ENCODE measurements at places on chromosomes 13 and 19.

- DNase-seq = no peak
Measured at GRCh38 chr13:80037505-80037888, 303.4 kb downstream of the SPRY2 start.

GRCh38 chr19:2702170-2703076, at the start of gene GNG7:
TSS of gene GNG7 (minus strand) at chr19:2702694. CDS start at chr19:2520688, 182,006 bp downstream.
- peak; percentile 87 for DNase-seq

- DNase-seq = no peak
Measured at GRCh38 chr13:33711436-33711835, 106.5 kb upstream of the RFC3 start.

DNA sequence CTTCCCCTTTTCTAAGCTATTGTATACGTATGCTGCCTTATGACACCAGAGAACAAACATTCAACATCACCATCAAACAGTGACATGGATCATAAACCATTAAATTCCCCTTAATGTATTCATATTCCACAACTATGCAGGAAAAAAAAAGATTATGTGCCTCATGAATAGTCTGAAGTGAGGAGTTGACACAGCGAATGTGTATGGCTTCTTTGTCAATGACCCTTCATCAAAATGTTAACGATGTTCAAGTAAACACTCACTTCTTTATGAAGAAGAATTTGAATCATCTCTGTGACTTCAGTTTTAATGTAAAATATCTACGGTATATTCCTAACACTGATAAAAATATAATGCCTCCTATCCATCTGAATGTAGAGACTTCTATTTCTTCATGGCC, 44.6 kb downstream of the SMAD9 start:
- no peak for DNase-seq

GRCh38 chr19:16233081-16233776, 35.5 kb downstream of the AP1M1 start:
- no peak for DNase-seq

DNA sequence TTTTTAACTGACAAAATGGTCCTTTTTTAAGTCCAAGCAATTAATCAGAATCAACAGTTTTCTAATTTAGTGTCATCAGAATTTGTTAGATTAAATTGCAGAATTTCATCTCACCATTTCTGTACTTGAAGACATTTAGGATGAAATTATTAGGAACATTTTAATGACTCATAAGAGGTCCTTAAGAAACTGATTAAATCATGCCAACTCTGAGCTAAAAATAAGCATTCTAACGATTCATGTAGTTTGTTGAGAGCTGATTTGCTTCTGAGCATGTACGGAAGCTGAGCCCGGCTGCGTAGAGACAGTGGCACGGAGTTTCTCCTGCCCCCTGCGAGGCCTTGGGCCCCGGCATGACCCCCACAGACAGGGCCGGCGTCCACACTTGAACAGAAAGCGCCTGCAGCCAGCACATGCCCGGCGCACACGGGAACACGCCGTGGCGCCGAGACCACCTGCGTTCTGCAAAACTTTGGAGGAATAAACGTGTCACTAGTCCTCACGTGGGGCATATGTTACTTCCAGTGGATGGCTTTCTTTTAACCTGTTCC, 89.7 kb upstream of the MCF2L start:
- no peak for DNase-seq

- DNase-seq = no peak
Measured at GRCh38 chr19:39727070-39727800, 10.6 kb downstream of the CLC start.

DNA sequence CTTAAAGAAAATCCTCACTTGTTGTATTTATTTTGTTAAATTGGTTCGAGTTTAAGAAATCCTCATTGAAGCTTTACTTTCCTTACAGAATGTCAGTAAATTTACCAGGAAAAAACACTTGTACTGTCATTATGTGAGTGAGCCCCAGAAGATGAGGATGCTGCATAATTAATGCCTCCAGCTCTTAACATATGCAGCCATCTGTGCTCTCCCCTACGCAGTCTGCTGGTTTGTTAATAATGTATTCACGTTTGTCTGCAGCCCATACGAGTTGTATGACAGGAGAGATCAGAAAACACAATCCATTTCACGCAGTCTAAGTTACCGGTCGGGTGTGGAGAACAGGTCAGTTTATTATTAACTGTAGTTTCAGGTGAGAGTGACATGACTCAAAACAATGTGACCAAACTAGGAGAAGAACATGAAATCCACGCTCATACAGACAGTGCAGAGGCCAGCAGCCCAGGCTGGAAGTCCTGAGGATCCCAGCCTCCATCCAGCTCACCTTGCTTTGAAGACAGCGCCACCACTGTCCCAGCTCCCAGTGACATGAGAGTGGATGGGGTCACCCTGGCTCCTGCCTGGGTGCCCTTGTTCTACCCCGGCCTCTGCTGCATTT, 19.8 kb upstream of the ATP11A start:
- no peak for DNase-seq

- no peak for DNase-seq
Measured at GRCh38 chr19:45356760-45357444, 13.5 kb downstream of the ERCC2 start.

- DNase-seq = no peak
Measured at GRCh38 chr13:31261241-31261640, 61.5 kb downstream of the B3GLCT start.

DNA sequence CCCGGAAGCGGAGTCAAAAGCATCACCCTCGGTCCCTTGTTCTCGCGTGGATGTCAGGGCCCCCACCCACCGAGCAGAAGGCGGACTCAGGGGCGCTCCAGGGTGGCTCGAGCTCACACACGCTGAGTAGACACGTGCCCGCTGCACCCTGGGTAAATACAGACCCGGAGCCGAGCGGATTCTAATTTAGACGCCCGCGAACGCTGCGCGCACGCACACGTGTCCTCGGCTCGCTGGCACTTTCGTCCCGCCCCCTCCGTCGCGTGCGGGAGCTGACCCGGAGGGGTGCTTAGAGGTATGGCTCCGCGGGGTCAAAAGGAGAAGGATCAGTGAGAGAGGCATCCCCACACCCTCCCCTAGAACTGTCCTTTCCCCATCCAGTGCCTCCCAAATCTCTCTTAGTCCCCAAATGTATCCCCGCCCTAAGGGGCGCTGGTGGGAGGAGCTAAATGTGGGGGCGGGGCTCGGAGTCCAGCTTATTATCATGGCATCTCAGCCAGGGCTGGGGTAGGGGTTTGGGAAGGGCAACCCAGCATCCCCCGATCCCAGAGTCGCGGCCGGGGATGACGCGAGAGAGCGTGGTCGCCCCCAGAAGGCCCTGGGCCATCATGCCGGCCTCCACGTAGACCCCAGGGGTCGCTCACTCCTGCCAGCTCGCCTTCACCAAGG, 451 bp upstream of the ICAM5 start:
- no peak for DNase-seq

GRCh38 chr13:32262619-32263018, 52.5 kb downstream of the ZAR1L start:
- no peak for DNase-seq

DNA sequence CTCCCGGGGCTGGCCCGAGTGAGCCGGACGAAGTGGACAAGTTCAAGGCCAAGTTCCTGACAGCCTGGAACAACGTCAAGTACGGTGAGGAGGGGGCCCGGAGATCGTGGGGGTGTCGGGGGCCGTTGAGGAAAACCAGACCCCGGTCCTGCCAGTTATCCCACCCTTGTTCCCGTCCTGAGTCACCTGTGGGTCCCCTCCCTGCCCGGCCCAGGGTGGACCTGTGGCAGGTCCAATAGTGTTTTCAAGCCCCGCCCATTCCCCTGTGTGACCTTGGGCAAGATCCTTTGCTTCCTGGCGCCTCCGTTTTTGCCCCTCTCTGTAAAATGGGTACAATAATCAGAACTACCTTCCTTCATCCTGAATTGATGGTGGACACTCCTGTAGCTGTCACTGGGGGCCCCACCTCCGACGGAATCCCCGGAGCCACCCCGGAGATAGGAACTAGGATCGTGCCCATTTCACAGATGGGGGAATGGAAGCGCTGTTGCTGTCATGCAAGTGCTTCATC, 593 bp downstream of the ATG4D start:
- no peak for DNase-seq

DNA sequence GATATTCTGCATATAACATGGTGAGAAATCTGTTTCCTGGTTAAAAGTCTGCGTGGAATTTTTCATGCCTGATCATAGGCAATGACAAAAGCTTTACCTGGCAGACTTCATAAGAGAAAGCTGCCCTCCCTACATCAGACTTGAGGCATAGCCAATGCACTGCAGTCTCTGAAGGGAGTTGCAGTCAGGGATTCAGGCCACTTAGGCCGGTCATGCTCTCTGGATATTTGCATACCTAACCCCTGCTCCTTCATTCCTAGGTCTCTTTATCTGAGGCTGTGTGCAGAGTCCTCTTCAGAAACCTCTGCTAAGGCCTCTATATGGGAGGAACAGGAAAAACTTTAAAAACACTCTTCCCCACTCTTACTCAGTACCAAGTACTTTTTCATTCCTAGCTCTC, 287.4 kb downstream of the PCDH17 start:
- DNase-seq = no peak

DNA sequence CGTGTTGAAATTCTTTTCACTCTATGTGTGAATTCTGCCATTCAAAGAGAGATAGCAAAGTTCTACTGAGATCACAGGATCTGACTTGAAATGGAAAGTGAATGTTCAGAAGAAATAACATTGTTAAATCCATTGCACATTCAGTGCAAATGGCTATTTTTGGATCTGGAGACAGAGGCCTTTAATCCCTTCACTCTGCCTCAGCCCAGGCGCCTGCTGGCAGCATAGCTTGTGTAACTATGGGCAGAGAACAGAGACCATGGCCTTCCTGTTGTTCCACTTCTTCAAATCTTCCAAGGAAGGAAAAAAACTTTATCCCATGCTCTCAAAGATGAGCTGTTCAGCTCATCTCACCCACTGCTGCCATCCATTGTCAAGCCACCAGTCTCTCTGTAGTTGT, 265.4 kb downstream of the LMO7 start:
- no peak for DNase-seq

GRCh38 chr13:40629678-40630384, 36.6 kb downstream of the FOXO1 start:
- DNase-seq = no peak

DNA sequence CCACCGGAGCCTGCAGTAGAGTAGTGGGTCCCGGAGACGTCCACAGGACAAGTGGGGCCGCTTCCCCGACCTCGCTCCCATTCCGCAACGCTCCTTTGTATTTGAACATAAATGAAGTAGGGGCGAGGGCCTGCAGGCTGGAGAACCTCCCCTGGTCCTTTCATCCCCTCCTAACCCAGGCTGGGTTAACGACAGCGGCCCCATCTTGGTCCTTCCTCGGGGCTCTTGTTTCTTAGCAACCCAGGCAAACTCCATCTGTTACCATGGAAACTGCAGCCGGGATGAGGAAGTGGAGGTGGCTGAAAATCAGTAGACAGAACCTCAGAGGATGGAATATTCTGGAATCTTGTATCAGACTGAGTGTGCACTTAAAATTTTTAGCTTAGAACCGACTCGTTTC, 132.6 kb upstream of the USP29 start:
- no peak for DNase-seq

- no peak for DNase-seq
Measured at GRCh38 chr19:45578861-45579260, 5.7 kb downstream of the OPA3 start.

- no peak for DNase-seq
Measured at GRCh38 chr13:95660981-95661581, 15.9 kb upstream of the DNAJC3 start.

DNA sequence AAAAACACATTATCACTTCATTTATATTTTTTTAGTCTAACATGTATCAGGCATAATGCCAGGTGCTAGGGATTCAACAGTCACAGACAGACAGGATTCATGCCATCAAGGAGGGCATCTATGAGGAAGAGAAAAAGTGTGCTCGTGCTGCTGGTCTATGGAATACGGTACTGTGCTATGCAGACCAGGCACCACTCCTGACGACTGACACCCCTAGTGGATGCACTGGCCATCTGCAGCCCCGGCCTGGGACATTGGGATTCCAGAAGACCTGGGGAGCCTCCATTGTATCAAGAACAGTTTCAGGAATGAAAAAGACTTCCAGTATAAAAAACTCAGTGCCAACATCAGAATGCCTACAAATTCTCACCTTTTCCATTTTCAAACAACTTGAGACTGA, 94.0 kb downstream of the KLF12 start:
- DNase-seq = no peak

GRCh38 chr13:65783383-65783782, 1446.8 kb downstream of the PCDH9 start:
- no peak for DNase-seq

DNA sequence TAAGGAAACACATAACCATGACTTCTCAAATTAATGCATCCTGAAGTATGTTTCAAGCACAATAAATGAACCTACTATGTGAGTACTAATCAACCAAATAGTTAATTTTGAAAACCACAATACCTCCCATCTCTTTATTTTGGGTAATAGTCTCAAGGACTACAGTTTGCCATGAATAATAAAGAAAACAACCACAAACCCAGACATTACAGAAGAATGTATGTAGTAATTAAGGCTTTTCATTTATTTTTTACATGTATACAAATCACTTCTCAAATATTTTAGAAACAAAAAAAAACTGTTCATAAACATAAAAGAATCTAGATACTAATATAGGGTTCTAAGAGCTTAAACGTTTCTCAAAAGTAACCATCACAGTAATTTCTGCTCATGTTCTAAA, 6.8 kb downstream of the KATNAL1 start:
- DNase-seq = no peak

DNA sequence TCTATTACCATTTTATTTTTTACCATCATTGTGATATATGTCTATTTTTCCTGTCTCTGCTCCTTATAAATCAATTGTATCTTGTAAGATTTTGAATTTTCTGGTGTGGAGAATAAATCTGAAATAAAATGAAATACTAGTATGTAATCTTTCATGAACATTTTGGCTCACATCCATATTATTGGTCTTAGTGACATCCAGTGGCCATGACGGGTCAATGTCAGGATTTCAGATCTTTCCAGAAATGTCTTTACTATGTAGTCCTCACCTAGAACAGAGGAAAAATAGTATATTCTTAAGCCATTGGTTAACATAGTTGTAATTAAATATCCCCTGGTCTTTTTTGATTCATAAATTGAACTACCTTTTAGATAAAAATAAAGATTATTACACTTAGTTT, 109.8 kb upstream of the GPC6 start:
- DNase-seq = no peak

DNA sequence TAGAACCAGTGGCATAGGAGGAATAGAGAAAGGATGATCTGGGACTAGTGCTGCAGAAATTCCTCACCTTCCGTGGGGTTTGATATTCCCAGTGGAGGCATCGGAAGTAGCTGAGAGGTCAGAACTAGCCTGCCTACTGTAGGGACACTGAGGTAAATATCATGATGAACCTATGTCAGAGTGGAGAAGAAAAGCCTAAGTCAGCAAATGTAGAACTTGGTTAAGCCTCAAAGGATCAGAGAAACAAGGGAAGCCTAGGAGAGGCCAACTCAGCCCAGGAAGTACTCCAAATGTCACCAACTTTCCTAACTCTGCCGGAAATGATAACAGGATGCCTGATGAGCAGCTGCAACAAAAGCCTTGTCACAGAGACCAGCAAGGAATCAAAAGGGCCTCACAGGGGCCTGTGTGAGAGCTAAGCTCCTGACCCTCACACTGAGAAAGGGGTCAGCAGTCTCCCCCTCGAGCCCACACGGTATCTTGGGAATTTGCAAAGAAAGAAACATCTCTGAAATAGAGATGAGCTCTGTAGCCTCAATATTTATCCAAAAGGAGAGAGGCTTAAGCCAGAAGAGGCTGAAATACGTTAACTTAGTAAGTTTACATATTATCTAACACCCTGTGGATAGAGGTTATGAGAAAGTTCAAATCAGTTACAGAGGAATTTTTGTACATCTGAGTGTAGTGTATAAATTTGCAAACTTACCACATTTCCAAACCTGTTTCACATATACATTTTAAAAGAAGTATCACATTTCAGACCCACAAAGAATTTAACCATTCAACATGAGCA, 1064.3 kb downstream of the DIAPH3 start:
- no peak for DNase-seq

- no peak for DNase-seq
Measured at GRCh38 chr19:55986487-55986886, at the start of gene NLRP5. TSS of gene NLRP5 (plus strand) at chr19:55986775.
